ENCODE measurements at places on chromosomes 6 and 20.

- DNase-seq, result no peak
These were observed 27.8 kb upstream of the HECA start for GRCh38 chr6:139107051-139107450.

- no peak for DNase-seq
These were observed 56.8 kb downstream of the UTRN start for GRCh38 chr6:144341831-144342527.

DNA sequence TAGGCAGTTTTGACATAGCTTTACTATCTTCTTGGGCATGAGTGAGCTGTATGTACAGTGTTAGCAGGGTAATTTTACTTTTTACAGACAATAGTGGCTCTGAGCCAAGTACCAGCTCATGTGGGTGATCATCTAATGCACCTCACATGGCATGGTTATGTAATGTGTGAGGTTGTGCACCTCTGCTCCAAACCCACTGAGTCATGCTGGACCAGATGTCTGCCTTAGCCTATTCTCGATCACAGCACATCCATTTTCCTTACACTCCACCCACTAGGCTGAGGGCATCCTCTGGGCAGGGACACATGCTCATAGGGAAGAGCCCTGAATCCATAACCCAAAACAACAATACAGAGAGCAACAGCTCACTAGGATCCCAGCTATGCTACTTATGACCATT lies 71.6 kb upstream of the FBXL4 start:
- DNase-seq, result no peak

DNA sequence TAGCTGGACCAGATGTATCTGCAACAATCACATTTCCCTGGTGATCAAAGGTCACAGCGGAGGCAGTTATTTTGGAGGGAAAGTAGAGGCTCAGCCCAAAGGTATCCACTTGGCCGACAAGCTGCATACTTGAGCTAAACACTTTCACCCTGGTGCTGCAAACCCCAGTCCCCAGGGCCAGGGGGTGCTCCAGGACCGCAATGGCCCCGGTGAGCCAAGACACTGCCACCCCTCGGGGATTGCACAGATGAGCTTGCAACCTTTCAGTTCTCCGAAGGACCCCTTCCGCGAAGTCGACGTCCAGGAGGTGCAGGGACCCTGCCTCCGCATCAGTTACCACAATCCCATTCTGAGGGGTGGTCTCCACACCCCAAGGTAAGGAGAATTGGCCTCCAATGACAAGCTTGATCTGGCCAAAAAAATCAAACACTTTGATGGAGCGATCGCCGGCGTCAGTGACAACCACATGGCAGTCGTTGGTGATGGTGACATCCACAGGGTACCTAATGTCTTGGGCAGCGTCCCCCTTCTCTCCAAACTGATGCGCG lies 823 bp downstream of the NHLRC1 start:
- DNase-seq, result no peak

DNA sequence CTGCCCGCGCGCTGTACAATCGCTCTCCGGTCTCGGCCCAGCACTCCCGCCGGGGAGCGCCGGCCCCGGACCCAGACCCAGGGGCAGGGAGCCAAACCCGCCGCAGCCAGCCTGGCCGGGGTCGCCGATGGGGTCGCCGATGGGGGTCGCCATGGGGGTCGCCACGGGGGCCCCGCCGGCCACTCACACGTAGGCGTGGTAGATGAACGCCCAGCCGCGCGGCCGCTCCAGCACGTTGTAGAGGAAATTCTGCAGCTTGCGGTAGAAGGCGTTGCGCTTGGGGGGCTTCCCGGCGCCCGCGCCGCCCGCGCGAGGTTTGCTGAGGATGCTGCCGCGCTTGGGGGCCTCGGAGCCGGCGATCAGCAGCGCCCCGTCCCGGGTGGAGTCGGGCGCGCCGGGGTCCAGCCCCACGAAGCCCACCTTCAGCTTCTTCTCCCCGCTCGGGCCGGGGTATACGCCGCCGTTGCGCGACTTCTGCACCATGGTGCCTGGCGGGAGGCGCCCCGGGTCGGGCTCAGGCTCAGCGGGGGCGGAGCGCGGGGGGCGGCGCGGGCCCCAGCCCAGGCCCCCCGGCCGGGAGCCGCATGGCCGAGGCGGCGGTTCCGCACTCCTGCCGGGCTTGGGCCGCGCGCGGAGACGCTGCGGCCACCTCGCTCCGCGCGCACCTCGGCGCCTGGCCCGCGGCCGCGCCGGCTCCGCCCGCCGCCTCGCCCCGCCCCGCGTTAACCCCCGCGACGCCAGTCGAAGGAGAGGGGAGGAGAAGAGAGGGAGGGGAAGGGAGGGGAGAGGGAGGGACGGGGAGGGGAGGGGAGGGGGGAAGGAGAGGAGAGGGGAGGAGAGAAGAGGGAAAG lies at the start of gene KCNQ2:
TSS of gene KCNQ2 (minus strand) at position 675 of the 851 bp plus-strand sequence. CDS start at position 483, 192 bp downstream.
- DNase-seq, result no peak

DNA sequence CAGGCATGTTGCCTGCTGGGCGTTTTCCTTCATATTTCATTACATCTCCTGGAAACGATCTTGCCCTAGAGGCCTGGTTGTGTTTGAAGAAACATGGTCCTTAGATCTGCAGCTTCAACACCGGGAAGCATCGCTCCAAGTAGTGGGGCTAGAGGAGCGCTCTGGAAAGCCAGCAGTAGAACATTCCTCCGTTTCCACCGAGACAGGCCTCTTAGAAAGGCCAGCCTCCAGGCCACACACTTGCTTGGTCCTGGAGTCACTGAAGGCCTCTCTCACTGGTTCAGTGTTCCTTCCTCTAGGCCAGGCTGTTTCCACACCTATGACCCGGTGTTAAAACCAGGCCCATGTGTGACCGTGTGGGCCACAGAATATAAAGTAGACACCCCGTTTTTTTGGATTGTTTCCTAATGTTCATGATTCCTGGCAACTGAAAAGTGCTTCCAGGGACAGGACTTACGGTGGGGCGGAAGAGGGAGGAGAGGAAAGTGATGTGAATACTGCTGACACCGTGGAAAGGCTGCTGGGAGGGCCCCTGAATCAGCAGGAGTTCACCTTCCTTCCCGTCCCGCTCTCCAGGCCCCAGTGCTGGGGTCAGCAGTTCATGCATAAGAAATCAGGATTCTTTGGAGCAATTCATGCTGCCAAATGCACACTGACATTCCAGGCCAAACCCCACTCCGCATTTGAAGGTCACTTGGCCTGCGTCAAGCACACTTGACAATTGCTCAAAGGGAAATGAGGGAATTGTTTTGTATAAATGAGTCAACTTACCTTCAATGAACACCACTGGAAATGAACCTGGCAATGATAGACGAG lies 83.8 kb downstream of the IYD start:
- DNase-seq, result no peak

DNA sequence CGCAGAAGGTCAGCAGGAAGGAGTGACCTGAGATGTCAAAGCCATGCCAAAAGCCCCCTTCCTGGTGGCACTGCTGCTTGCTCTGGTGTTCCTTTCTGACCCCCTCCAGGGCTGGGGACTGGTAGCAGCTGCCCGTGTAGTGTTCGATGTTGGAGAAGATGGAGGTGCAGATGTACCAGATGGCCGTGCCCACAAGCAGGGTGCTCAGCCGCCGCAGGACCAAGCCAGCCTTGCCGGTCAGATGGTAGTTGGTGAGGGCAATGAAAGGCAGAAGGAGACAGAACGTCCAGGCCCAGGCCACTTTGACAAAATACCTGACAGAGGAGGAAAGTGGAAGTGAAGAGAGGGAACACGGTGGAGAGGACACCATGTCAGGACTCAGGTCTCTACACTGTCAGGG lies 4.1 kb downstream of the FITM2 start:
- no peak for DNase-seq

GRCh38 chr6:19864285-19864684 lies 27.1 kb downstream of the ID4 start:
- DNase-seq, result no peak
